Inflammatory macrophage (primary cell): ENCODE measurements at places on chromosomes 11 and 22.

DNA sequence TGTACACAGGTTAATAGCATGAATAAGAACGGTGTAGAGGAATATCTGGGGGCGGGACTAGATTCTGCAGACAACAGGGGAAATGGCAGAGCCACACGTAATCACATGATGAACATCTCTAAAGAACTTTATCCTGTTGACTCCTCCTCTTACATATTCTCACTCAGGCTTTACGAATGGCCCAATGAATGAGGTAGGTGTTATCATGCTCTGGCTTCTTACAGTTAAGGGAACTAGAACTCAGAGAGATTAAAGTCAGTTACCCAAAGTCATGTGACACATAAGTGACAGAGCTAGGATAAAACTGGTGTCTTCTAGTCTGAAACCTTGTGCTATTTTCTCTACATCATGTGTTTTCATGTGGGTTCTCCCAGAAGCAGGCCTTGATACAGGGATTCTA, 49.0 kb upstream of the BMAL1 start:
- peak; percentile 25 for DNase-seq

- no peak for DNase-seq
These were observed 152.7 kb upstream of the BLID start for GRCh38 chr11:122268601-122269130.

GRCh38 chr11:77677138-77677537, 39.5 kb upstream of the CLNS1A start:
- no peak for DNase-seq

- no peak for DNase-seq
These were observed 156.5 kb downstream of the RRAS2 start for GRCh38 chr11:14202251-14203196.

DNA sequence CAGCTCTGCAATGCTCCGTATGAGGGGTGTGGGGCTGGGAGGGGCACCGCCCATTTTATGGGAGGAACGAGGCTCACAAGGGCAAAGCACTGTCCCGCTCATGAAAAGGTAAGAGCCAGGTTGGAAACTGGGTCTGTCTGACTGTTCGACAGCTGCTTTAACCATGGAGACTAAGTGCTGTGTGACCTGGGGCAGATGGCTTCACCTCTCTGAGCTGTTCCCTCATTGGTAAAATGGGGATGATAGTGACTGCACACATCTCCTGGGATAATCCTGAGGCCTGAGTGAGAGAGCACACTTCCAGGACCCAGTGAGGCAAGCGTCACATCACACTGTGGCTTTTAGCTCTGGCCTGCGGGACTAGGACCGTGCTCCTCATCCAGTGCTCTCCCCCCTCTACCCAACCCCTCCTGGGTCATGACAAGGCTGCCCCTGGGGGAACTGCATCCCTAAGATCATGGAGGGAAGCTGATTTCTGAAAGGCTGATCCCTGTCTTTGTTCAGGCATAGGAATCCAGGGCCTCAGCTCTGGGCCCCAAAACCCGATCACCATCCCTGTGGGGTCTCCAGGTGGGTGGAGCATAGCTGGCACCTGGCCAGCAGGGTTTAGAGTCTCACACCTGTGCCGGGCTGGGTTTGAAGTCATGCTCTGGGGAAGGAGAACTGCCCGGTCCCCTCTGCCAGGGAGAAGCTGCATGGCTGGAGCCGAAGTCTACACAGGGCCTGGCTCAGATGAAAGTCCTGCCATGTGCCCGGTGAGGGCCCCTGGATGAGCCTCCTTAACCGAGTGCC, 21.3 kb downstream of the FGF3 start:
- no peak for DNase-seq

- DNase-seq: no peak
These were observed 76.1 kb upstream of the RTL6 start for GRCh38 chr22:44574057-44574639.

GRCh38 chr11:15943418-15944197, 412.7 kb downstream of the SOX6 start:
- no peak for DNase-seq

- no peak for DNase-seq
These were observed 509.8 kb downstream of the BUD13 start for GRCh38 chr11:116263019-116263418.

DNA sequence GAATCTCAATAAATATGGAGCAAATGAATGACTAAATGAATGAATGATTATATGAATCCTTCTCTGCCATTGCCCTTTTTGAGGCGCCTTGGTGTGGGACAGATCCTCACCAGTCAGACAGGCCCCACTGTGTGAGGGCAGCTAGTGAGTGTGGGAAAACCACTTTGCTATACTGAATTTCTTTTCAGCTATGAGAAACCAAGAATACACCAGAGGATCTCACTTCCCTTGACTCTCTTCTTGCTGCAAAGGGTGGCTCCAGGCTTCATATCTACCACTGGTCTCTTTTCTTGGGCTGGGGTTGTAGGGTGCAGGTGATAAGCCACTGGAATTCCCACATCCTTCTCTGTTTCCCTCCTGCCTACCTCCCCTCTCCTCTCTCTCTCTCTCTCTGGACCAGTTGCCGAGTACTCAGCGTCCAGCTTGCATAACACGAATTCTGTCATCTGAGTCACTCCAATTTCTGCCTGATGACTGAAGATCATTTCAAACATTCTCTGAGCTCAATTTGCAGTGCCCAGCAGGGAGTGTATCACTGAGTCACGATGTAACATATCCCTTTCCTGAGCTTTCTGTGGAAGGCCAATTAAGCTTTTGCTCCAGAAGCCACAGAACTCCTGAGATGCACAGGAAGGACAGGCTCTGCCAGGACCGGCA, 304.3 kb upstream of the NCAM1 start:
- DNase-seq: no peak

DNA sequence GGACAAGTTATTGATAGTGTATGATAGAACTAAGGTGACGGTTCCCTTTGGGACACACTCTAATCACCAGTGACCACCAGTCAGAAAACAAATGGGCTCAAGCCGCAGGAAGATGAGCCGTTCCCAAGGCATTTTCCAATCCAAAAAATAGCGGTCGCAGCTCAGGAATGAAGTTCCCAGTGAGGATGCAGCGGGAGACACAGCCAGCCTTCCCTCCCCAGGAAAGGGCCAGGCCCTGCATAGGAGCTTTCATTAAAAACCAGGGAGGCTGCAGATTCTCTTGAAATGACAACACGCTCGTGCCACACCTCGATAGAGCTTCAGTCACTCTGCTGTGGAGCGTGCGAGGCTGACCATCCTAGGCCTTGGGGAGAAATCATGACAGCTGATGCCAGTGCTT, 65.8 kb upstream of the WNT7B start:
- no peak for DNase-seq

- DNase-seq: no peak
These were observed 4.5 kb downstream of the SHISA8 start for GRCh38 chr22:41910050-41911000.

GRCh38 chr11:69567951-69568808, 72.8 kb upstream of the CCND1 start:
- DNase-seq: no peak

DNA sequence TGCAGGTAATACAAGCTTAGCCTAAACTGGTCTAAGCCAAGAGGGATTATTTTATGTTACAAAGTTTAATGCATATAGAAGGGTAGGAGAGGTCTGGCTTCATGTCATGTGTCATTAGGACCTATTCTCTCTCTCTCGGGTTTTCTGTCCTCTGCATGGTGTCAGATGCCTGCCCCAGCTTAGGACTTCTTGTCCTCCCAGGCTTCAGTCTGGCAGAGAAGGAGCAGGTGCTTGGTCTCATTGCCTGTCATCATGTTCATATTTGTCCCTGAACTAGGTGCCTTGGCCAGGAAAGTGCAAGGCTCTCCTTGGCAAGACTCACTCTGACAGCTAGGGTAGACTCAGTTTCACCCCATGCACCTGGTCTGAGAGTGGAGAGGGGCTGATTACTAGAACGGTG, 126.3 kb downstream of the ADAMTS15 start:
- DNase-seq: no peak

DNA sequence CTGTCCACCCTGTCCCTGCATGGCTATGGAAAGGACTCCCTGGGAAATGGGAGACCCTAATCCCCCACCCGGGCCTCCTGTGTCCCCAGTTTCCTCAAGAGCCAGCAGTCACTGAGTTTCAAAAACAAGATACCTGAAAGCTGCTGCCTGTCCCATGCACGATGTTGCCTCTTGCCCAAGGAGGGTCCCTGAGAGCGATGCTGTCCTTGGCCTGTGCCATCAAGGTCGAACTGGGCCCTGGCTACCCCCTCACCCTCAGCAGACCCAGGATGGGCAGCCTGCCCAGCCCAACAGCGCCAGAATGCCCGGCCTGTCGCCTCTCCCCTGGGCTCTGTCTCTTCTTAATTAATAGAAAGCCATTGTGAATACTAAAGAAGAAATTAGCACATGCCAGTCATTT, 104.5 kb upstream of the LMO1 start:
- no peak for DNase-seq

DNA sequence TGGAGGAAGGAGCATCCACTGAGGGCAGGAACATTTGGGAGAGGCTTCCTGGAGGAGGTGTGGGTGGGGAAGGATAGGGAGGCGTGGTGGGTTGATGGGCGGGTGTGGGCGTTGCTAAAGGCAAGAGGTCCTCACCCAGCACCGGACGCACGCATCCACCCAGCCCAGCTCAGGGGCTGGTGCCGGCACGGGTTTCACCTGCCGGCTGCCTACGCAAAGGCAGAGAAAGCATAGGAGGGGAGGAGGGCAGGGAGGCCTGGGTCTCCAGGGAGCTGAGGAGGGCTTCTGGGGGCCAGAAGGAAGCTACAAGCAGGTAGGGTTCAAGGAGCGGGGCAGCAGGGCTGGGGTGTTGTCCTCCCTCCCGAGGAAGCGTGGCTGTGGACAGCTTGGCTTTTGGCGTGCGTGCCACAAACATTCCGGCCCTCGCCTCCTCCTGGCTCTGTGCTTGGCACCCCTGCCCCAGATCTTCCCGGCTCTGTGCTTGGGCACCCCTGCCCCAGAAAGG, 7.8 kb downstream of the SSH3 start:
- no peak for DNase-seq

- no peak for DNase-seq
These were observed 217.3 kb upstream of the GRIA4 start for GRCh38 chr11:105392556-105392955.

DNA sequence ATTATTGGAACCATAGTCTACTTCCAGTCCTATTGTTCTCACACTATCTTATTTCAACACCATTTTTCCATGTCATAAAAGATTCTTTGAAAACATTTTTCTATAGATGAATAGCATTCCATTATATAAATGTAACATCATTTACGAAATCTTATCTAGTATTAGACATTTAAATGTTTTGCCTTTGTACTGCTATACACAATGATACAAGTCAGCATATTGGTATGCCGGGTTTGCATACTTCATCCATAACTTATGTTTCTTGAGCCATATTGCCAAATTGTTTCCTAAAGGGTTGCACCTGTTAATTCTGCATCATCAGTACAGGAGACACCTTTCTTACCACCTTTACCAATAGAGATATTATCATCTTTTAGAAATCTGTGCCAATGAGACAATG, 68.2 kb downstream of the SYT13 start:
- no peak for DNase-seq

DNA sequence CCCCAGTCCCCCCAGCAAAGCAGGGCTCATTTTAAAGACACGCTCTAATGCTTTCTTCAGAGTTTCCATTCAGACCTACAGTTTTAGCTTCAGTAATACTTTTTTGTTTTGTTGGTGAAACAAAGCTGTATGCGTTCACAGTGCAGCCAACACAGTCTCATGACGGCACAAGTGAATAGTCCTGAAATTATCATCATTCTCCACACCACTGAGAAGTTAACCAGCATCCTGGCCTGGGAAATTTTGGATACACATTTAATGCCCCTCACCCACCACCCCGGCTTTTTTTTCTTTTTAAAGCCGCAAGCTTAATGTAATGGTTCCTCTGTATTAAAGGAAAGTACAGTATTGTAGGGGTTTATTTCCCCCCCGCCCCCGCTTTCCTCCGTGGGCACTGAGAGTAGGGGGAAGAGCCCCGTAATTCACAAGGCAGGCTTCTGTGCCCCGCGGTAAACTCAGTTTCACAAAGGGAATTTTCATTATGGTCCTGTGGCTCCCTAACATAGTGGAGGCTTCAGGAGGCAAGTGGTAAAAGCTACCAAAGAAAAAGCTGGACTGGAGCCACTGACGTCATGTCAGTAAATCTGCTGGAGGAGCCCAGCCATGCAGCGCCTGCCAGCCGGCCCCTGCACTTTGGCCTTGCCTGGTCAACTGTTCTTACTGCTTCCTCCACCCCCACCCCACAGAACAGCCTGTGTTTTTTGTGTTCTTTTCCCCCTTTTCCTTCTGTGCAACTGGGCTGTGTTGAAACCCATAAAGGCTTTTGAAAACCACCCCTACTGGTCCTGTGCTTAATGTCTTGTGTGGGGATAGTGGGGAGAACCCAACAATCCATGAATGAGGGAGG, 18.2 kb downstream of the TEAD1 start:
- DNase-seq: no peak

- no peak for DNase-seq
These were observed 17.6 kb downstream of the TTC12 start for GRCh38 chr11:113332023-113332422.

DNA sequence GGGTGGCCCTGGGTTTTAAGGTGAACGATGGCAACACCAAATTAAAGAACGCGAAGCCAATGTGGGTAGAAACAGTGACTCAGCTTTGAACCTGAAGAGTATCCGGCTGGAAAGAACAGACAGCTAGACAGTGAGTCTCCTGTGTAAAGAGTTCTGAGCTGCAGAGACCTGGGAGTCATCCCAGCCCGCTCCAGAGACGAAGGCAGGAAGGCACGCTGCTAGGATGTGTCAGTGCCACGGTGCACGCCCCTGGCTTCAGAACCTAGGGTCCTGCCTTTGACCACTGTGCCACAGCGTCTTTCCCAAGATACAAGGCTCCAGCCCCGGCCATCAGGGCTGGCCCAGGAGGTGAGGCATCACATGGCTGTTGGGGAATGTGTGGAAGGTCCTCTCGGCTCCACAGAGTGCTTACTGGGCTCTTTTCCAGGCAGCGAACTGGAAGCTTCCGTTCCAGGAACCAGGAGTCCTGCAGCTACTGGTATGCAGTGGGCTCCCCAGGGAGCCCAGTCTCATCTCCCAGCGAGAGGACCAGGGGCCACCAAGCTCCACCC, 29.9 kb downstream of the LRFN4 start:
- no peak for DNase-seq

GRCh38 chr11:76844511-76844910, 16.2 kb upstream of the ACER3 start:
- DNase-seq: no peak

DNA sequence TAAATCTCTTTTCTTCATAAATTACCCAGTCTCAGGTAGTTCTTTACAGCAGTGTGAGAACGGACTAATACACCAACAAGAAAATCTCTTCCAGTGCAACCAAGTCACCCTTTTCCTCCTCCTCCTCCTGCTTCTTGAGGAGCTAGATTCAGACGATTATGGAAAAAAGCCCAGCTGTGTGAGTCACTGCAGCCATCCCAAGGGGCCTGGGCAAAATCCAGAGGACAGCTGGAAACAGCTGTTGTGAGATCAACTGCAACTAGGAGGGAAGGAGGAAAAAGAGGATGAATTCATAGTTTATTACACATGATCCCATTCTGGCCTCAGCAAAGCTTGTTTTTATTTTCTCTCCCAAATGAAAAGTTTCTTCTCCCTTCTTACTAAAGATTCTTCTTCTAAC, 32.9 kb downstream of the RBFOX2 start:
- DNase-seq: no peak
